Fibroblast of lung (primary cell): ENCODE measurements at places on chromosomes 3 and 15. TPM values are rescaled to one million over a fixed set of nuclear protein-coding genes. Genes with fewer than 3 reads are reported as not detected.

The HLTF gene
- 51.4 and 67.2 TPM in 2 replicates for total RNA-seq

The GOLGA8T gene
- total RNA-seq, result 0.17 and 0.26 TPM in 2 replicates

The ZDHHC19 gene
- not detected in 2 replicates for total RNA-seq

The FGD5 gene
- 0.50 and 1.0 TPM in 2 replicates for total RNA-seq

The LRRN1 gene
- 0.26 and 0.33 TPM in 2 replicates for total RNA-seq

The SCG5 gene
- 39.8 and 46.2 TPM in 2 replicates for total RNA-seq

The GABRA5 gene
- not detected in 2 replicates for total RNA-seq

The FHIT gene
- 2.1 and 2.3 TPM in 2 replicates for total RNA-seq

The CHMP2B gene
- 20.6 and 21.6 TPM in 2 replicates for total RNA-seq

The HTR3E gene
- total RNA-seq, result not detected in 2 replicates

The HAPLN3 gene
- total RNA-seq, result 2.8 and 3.1 TPM in 2 replicates

The NR2E3 gene
- 0.77 and 1.3 TPM in 2 replicates for total RNA-seq
